ENCODE measurements at places on chromosomes 3 and 15.

DNA sequence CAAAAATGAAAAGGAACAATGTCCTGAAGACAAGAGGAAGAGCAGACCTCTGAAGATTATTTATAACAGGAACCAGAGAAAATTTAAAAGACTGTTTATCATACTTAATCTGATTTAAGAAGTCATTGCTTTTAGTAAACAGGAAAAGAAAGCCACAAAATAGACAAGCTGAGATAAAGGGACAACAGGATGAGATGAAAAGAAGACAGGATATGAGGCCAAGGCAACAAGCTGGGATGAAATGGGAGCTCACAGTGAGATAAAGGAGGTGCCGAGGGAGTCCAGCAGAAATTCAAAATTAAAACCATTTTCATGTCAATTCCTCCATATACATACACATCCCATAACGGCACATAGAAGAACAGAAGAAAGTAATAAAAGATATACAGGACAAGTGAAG lies 277.0 kb downstream of the RBMS3 start:
- no peak for DNase-seq

- no peak for DNase-seq
Measured at GRCh38 chr3:183375337-183375736, 53.1 kb downstream of the MCF2L2 start.

GRCh38 chr3:32901005-32901932 lies 50.2 kb upstream of the CCR4 start:
- DNase-seq, result no peak

GRCh38 chr3:58005669-58006068 lies 2.6 kb upstream of the FLNB start:
- no peak for DNase-seq

GRCh38 chr3:147614210-147614609 lies 205.0 kb downstream of the ZIC1 start:
- no peak for DNase-seq

DNA sequence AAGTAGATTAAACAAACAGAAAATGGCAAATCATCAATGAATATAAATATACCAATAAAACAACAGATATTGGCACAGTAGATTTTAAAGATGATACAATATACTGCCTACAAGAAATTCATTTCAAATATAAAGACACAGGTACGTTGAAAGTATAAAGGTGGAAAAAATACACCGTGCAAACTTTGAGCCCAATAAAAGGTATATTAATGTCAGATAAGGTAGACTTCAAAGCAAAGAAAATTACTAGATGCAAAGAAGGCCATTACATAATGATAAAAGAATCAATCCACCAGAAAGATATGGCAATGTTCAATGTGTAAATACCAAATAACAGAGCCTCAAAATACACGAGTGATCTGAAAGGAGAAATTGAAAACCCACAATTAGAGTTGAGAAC lies 34.3 kb upstream of the VIPR1 start:
- no peak for DNase-seq

DNA sequence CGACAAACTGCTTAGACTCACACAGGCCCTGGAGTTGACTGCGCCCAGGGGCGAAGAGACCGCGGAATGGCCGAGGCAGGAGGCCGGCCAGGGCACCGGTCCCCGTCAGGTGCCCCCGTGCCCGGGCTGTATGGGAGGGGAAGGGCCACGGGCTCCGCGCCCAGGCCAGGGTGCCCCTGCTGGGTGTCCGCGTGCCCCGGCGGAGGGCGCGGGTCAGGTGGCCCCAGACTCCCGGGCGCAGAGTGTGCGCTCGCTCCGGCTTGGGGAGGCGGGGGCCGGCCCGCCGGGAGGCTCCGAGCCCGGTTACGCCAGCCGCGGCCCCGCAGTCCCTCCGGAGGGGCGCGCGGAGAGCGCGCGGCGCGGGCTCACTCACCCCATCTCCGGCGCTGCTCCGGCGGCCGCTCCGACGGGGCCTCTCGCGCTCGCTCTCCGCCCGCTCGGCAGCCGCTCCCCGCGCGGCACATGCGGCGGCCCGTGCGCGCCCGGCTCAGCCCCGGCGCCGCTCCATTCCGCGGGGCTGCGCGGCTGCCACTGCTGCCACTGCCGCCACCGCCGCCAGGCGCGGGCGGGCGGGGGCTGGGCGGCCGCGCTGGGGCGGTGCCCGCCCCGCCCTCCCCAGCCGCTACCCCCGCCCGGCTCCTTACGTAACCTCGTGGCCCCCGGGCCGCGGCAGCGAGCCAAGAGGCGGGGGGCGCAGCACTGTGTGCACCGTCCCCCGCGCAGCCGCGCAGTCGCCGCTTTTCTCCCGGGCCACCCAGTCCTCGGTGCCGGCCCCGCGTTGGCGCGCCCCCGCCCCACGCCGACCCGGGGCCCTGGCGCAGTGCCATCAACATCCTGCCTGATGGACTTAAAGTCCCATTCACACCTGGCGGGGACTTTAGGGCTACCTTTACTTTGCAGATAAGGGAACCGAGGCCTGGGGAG lies at the start of gene HOMER2:
Gene HOMER2 (minus strand): TSS at position 563 of the 924 bp plus-strand sequence. CDS start 185 bp downstream, at position 378.
- no peak for DNase-seq

- DNase-seq, result no peak
Measured at GRCh38 chr15:40182358-40183029, 21.6 kb downstream of the BUB1B start.

DNA sequence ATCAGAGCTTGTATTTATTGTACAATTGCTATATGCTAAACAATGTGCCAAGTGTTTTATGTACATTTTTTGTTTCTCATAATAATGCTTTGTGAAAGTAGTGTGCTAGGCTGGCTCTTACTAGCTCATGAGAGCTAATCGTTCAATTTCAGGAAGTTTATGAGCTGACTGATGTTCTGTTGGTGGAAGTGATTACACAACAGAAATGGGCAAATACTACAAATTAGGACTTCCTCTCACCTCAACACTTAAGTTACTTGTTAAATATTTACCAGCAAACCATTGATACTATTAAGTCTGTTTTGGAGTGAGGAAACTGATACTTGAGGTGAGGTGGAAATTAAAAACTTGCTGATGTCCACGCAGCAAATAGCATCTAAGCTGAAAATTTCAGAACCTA lies 32.3 kb downstream of the SLC9C1 start:
- DNase-seq, result no peak

GRCh38 chr3:69442771-69443311 lies 57.0 kb upstream of the FRMD4B start:
- DNase-seq, result no peak

- DNase-seq, result no peak
Measured at GRCh38 chr3:126119976-126120375, 36.1 kb upstream of the SLC41A3 start.

- DNase-seq, result no peak
Measured at GRCh38 chr3:46898321-46899150, 21.0 kb downstream of the PTH1R start.

DNA sequence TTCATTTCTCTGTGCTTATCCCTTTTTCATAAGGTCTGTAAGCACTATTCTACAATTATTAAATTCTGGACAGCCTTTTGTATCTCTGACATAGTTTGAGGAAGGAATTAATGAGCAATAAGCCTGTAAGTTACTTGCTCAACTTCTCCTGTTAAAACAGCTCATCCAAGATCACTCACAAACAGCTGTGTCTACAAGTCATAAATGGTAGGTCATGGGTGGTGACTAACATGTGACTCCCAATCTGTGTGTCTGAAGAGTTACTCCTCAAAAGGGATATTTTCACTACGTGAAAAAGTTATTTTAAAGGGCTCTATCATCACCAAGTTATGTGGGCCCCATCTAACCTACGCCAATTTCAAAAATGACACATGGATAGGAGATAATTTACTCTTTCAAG lies 145.2 kb upstream of the CBLB start:
- DNase-seq, result no peak

GRCh38 chr3:17969985-17970568 lies 227.6 kb upstream of the TBC1D5 start:
- no peak for DNase-seq

DNA sequence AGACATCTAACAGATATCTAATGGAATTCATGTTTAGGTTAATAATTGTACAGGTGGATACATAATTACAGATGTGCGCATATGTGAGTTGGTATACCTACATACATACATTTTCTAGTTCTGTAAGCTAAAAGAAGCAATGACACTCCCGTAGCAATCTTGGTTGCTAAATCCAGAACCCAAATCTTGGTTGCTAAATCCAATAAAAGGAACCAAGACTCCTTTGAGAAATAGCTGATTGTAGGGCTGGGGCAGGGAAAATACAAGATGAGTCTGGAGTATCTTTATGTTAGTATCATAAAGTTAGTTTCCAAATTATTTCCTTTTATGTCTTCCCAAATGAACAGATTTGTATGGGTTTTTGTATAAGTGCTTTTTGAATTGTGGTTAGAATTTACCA lies 135.2 kb downstream of the TMCC1 start:
- no peak for DNase-seq

DNA sequence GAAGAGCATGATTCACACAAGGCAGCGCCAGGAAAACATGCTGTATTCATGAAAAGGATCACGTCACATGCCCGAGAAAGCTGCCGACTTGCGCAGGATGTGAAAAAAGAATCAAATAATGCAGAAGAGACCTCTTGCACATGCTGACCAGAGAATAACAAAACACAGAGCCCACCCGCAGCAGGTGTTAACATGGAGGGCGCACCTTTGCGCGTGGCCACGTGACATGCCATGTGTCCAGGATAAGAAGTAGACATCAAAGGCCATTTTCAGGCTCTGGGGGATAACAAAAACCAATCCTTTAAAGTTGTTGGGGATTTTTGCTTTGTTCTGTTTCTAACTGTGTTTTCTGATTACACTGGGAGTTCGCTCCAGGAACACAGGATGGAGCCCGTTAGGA lies 1332.8 kb downstream of the ZPLD1 start:
- DNase-seq, result no peak

- no peak for DNase-seq
Measured at GRCh38 chr15:60548101-60548500, 69.2 kb upstream of the ICE2 start.

DNA sequence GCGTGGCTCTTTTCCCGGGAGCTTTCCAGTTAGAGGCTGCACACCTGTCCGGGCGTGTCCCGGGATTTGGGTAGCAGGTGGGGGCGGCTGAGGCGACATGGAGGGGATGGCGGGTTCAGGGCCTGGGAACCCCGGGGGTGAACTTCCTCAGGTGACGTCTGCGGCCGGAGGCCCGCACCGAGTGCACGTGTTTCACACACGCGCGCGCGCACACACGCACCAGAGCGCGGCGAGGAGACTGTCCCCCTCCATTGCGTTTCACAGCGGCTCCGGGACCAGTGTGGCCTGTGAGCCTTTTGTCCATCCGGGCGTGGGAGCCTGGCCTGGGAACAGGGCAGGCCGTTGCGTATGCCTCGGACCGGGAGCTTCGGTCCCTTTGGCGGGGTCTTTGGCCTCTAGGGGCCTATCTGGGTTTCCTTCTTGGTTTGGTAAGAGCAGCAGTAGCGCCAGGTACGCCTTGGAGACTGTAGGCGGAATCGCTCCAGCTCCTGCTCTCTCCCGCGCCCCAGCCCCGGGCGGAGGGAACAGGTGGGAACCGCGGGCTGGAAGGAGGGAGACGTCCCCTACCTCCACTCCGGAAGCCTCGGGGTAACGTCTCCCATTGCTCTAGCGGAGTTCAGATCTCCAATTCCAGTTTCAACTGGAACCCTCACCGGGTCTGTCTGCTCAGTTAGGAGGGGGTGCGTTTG lies 220.0 kb downstream of the MEIS2 start:
- DNase-seq, result no peak

- DNase-seq, result no peak
Measured at GRCh38 chr3:15754047-15754446, 43.7 kb downstream of the ANKRD28 start.

DNA sequence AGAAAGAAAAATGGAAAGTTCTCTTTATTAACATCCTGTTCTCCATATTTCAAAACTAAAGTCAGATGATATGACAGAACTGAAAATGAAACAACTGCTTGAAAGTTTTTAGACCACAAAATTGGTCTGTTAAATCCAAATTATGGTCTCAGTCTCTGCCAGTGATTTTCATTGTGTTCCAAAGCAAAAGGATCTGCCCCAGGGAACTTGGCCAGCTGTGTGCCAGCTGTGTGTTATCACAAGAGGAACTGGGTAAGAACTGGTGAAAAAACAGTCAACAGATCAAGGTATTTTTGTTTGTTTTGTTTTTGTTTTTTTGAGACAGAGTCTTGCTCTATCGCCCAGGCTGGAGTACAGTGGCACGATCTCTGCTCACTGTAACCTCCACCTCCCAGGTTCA lies 323.3 kb downstream of the CTNNB1 start:
- no peak for DNase-seq

GRCh38 chr15:72515591-72516389 lies 41.7 kb downstream of the ARIH1 start:
- no peak for DNase-seq

DNA sequence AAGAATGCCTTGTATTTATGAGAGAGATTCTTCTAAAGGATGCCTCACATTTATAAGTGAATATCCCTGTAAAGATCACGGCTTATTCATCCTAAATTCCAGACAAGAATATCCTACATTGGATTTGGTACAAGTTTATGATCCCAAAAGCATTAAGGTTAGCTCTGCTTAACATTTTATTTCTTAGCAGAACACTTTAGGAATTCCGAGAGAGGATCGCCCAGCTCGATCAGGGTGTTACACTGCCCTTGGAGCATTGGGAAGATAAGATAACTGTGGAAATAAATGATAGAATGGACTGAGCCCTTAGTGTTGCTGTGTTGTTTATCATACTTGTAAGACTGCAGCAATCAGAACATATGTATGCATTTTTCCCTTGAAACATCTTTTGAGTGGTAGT lies 223.0 kb upstream of the CDIN1 start:
- DNase-seq, result no peak

GRCh38 chr15:49382394-49382793 lies 40.6 kb upstream of the FGF7 start:
- no peak for DNase-seq

- no peak for DNase-seq
Measured at GRCh38 chr15:47588958-47589357, 128.3 kb upstream of the SEMA6D start.

- no peak for DNase-seq
Measured at GRCh38 chr3:113271594-113272384, 60.4 kb downstream of the BOC start.

GRCh38 chr3:30538791-30539190 lies 67.6 kb upstream of the TGFBR2 start:
- DNase-seq, result no peak

- no peak for DNase-seq
Measured at GRCh38 chr3:110504901-110505300, 566.7 kb upstream of the NECTIN3 start.

DNA sequence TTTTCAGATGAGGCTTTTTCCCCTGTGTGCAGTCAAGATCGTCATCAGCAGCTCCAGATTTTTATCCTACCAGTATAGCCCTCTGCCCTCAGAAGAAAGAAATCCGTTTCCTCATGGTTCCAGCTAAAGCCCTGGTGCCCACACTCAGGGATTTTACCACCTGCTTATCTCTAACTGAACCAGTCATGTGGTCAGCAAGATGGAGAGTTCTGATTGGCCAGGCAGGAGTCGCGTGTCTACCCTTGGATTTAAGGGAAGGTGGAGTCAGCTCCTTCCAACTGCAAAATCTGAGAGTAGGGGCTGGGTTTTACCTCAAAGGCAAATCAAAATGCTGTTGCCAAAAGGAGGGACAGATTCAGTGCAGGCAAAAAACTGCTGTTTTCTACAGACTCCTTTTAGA lies 135.3 kb downstream of the LRTM1 start:
- no peak for DNase-seq

Data from stimulated activated CD8-positive, alpha-beta memory T cell treated with anti-CD3 and anti-CD28 coated beads, Interleukin-15, amount 100 ng/mL, for 4 hours (primary cell).